ENCODE measurements at places on chromosomes 1 and 21.

DNA sequence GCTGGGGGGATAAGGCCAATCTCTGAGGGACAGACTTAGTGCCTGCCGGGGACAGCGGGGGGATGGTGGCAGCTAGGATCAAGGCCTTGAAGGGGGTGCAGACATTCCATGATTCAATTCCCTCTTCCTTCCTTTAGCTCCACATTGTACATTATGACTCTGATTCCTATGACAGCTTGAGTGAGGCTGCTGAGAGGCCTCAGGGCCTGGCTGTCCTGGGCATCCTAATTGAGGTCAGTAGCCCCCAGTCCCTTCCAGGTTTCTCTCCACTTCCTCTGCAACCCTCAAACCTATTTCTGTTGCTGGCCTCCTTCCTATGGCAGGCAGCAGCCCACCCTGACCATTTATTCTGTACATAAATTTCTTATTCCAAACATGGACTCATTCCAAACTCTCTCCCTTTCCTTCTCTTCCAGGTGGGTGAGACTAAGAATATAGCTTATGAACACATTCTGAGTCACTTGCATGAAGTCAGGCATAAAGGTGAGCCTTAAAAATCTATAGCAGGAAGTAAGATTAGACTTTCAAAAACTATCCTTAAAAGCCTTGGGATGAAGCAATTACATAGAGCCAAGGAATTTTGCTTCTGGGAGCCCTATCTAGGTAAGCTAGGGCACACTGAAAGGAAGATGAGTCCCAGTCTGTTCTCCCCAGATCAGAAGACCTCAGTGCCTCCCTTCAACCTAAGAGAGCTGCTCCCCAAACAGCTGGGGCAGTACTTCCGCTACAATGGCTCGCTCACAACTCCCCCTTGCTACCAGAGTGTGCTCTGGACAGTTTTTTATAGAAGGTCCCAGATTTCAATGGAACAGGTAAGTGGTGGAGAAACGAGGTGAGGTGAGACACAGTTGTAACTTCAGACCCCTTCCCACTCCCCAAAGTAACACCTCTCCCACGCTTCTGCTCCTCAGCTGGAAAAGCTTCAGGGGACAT is 5.1 kb downstream of the CA14 start:
- DNase-seq = no peak

- DNase-seq = peak; percentile 75
Observed at GRCh38 chr1:243254233-243254926, 701 bp downstream of the CEP170 start.

GRCh38 chr1:2611621-2612437 is 21.0 kb downstream of the MMEL1 start:
- DNase-seq = no peak

- DNase-seq = peak; percentile 28
Observed at GRCh38 chr1:208054485-208054884, 143.6 kb upstream of the CD34 start.

DNA sequence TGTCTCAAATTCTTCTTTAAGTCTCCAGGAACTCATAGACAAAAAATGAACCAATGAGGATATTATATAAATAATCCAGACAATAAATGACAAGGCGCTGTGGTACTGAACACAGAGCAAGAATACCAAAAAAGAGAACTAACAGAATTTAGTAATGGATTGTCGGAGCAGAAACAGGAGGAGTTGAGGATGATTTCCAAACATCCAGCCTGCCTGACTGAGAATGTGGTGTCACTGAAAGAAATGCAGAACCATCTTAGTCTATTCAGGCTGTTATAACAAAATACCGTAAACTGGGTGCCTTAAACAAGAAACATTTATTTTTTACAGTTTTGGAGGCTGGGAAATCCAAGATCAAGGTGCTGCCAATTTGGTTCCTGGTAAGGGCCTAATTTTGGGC is 79.7 kb downstream of the RGS2 start:
- no peak for DNase-seq

GRCh38 chr1:157490467-157491165 is 61.7 kb downstream of the FCRL5 start:
- peak; percentile 50 for DNase-seq

GRCh38 chr1:188128761-188129160 is 1300.0 kb downstream of the PLA2G4A start:
- DNase-seq = peak; percentile 12

GRCh38 chr1:189312499-189312898 is 1165.2 kb downstream of the BRINP3 start:
- DNase-seq = no peak

GRCh38 chr1:151653397-151653796 is 41.5 kb downstream of the SNX27 start:
- peak; percentile 73 for DNase-seq

DNA sequence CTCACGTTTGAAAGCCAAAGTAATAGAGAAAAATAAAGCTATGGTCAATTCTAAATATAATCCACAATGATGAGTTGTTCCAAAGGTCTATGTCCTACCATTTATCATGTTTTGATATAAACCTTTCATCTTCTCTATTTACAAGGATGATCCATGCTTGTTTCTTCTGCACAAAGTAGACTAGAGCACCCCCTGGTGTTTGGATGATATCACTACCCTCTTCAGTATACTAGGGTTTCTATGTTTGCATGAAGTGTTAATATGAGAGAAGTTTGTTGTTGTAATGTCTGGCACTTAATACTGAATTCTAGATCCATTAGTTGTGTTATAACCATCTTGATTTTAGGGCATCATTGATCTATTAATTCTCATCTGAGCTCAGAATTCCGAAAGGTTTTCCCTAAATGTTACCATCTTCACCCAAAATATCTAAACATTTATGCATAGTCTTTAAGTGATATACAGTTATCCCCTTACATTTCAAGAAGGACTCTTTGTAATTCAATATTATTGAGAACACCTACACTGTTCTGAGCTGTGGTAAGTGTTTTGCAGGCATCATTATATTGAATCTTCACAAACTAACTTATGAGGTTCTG is 21.1 kb downstream of the CLDN8 start:
- peak; percentile 57 for DNase-seq

DNA sequence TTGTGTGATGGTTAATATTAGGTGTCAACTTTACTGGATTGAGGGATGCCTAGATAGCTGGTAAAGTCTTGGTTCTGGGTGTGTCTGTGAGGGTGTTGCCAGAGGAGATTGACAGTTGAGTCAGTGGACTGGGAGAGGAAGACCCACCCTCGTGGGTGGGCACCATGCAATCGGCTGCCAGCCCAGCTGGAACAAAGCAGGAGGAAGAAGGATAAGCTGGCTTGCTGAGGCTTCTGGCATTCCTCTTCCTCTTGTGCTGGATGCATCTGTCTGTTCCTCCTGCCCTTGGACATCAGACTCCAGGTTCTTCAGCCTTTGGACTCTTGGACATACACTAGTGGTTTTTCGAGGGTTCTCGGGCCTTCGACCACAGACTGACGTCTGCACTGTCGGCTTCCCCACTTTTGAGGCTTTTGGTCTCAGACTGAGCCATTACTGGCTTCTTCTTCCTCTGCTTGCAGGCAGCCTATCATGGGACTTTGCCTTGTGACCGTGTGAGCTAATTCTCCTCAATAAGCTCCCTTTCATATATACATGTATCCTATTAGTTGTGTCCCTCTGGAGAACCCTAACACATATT is 184.3 kb upstream of the LMO4 start:
- no peak for DNase-seq

DNA sequence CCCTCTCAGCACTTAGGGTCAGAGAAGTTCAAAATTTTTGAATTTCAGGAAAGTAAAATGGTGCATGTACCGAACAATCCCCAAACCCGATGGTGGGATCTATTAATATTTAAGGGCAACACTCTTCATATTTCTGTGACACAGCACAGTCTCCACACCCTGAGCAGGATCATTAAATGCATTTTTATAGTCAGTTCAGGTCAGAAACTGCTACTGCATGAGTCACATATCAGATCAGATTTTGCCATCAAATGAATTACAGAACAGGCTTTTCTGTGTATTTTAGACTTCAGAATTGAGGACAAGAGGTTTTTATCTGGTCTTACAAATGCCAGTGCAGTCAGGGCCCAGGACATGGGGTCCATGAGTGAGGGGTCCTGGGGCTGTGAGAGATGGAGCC is 79.2 kb downstream of the RIPK4 start:
- no peak for DNase-seq

- DNase-seq = peak; percentile 72
Observed at GRCh38 chr1:1540090-1540817, at the start of gene TMEM240. Gene TMEM240, minus strand, starts transcription at chr1:1540624. Its CDS starts 278 bp downstream, at chr1:1540346.

DNA sequence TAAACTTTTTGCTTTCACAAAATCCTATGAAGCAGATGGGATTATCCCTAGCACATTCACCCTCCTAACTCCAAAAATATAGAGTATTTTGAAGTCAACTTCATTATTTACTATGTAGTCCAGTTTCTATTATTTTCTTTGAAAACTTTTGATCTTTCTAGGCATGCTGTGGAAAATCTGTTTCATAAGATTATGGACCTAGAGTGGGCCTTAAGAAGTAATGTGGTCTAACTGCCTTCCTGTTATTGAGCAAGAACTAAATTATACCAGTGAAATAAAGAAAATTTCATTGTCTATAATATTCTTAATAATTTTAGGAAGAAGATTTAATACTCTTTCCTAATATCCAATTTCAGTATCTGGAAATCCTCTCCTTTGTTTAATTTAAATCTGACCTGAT is 58.1 kb downstream of the PRKACB start:
- DNase-seq = no peak

GRCh38 chr1:13643017-13643416 is 57.0 kb upstream of the PRDM2 start:
- DNase-seq = no peak

- DNase-seq = no peak
Observed at GRCh38 chr1:91281782-91282181, 122.9 kb downstream of the HFM1 start.

DNA sequence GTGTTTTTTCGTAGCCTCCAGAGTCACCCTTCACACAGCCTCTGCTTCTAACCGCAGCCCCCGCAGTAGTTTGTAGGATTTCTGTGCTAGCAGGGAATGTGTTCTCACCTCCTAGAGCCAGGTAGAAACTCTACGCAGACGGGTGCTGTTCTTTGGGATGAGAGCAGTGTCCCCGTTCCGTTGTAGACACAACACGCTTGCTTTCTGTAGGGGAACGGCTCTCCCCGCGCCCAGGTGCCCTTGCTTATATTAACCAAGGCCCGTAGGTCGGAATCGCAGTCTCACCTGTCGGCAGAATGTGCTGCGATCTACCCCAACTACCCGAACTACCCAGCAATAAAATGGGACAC is 111.8 kb upstream of the NBPF11 start:
- DNase-seq = no peak

DNA sequence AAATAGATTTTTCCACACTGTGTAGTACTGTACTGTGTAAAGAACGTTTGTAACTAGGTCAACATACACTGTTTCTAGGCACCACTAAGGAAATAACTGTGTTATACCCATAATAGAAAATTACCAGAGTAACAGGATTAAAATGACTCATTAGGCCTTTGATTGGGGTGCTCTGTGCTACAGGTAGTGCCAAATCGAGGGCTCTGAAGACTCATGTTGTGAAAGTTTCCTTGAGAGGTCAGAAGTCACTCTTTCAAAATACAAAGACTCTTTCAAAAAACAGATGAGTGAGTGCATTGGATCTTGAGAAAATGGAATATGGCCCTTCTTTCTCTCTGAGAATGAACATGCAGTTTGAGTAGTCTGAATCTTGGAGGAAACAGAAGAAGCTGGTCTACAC is 143.0 kb downstream of the MRPL39 start:
- DNase-seq = peak; percentile 36

DNA sequence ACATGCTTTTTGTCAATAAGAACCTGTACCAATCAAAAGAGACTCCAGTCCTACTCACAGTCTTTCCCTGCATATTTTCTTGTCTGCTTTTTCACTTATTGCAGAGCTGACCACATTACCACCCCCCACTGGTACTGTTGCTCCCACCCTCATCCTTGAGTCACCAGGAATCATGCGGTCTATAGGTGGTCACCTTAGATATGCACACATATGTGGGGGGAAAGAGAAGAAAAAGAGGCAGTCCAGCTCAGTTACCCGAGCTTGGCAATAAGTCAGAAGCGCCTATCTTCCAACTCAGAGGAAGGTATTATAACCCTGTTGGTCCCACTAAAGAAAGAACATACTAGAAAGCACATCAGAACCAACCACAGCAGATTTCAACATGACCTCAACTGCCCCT is 119.2 kb downstream of the SMYD2 start:
- DNase-seq = no peak

GRCh38 chr1:162192306-162192678 is 122.8 kb downstream of the NOS1AP start:
- DNase-seq = no peak

DNA sequence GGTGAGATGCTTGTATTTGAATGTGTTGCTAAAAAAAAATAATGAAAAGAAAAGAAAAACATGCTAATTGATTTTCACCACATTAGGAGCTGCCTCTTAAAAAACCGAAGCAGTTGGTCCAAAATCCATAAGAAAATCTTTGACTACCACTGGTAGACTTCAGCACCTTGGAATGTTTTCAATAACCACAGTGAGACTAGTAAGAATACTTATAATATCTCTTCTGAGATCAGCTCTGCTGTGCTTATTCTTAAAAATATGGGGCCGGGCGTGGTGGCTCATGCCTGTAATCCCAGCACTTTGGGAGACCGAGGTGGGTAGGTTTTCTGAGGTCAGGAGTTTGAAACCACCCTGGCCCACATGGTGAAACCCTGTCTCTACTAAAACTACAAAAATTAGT is 15.1 kb downstream of the NFYC start:
- no peak for DNase-seq

DNA sequence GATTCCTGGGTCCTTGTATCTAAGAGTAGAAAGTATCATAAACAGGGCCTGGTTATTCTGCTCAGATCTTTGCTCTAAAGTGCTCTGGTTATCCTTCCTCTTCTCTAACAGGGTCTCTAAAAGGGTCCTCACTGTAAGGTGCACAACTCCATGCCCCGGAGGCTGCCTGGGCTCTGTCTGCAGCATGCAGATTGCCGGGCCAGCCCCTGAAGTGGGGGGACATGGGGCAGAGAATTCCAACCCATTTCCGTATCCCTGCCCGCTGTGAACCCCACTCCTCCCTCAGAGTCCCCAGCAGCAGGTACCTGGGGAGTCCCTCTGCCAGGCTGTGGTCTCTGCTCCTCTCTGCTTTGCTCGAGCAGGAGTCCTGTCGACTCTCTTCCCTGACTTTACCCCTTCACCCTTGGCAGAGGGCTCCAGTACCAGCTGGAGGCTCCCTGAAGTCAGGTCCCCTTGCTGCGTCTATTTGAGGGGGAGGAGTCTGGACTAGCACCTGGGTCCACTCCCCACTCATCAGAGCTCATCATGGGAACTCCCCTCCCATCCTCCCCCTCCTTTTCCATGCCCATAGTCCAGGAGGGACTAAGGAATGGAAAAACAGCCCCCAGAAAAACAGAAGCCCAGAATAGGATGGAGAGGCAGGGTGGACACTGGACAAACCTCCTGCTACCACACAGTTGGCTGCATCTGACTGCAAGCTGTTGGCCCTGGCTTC is 12.1 kb downstream of the BLACAT1 start:
- DNase-seq = no peak

- no peak for DNase-seq
Observed at GRCh38 chr1:175373786-175374623, 181.4 kb upstream of the KIAA0040 start.
